ENCODE measurements at places on chromosomes 3 and 15.

DNA sequence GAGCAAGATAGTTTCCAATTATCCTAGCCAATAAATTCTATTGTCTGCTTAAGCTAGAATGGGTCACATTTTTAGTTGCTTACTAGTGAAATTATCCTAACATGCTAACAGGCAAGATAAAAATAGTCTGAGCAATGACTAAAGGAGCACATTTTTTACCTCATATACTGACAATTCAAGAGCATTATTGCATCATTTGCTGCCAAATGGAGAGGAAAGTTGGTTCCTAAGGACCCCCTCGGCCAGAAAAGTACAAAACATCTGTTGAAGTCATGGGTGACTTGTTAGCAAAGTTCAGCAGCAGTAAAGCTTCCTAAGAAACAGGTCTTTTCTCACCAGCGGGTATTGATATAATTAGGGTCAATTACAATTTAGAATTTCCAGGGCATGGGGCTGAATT is 1001.0 kb downstream of the FHIT start:
- DNase-seq: no peak

DNA sequence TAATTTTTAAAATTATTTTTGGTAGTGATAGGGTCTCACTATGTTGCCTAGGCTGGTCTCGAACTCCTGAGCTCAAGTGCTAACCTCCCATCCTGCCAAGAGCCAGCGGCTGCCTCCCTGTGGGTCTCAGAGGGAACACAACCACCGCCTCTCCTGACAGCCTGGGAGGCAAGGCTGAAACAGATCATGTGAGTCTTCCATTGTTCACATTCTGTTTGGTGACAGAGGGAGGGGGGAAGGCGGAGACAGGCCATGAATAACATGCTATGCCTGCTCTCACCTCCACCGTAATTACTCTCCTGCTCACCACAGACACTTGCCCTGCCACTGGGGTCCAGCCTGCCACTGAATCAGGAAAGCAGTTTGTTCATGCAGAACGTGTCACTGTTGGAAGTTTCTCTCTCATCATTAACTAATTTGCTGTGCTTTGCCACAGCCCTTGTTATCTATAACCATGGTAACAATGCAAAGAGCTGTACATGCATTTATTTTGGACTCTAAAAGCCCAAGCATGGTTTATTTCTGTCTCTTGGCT is 78.4 kb upstream of the RASGRF1 start:
- DNase-seq: no peak

DNA sequence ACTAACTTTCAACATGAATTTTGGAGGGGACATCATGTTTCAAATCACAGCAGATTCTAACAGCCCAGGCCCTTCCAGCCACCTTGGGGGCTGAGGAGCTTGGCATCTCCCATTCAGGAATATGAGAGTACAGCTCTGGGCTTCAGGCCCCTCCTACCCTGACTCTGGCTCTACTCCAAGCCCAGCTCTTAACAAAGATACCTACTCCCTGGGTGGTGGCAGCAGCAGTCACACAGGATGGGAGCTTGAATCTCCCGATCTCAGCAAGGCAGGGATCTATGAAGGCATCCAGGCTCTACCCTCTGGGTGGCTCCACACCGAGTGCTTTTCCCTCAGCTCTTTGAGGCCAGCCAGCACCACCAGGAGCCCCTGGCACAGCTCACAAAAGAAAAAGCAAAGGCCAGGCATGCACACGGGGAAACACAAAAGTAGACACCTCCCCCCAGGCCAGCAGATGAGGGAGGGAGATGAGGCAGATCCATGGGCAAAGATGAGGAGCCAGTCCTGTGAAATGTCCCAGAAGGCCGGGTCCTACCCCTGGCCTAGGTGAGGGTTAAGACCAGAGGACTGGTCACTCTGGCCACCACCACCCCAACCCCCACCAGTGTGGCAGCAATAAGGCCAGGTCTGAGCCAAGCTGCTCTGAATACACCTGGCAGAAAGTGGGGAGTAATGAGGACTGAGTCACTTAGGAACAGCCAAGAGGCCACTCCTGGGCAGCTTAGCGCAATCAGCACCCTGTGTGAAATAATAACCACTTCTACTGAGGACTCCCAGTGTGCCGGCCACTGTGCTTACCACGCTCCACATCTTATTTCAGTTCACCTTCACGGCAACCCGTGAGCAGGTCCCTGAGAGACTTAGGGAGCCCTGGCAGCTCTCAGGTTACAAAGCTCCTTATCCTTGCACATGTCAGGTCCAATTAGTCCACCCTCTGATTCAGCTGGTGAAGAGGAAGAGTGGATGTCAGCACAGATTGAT is 24.3 kb downstream of the PLA2G4F start:
- no peak for DNase-seq

GRCh38 chr3:125212091-125212508 is 448 bp downstream of the SLC12A8 start:
- DNase-seq: no peak

- DNase-seq: no peak
These were observed 149.0 kb upstream of the TLE3 start for GRCh38 chr15:70246623-70247220.

GRCh38 chr3:27553886-27554540 is 69.8 kb upstream of the SLC4A7 start:
- DNase-seq: no peak

- no peak for DNase-seq
These were observed 51.9 kb downstream of the SCN5A start for GRCh38 chr3:38597502-38598060.

DNA sequence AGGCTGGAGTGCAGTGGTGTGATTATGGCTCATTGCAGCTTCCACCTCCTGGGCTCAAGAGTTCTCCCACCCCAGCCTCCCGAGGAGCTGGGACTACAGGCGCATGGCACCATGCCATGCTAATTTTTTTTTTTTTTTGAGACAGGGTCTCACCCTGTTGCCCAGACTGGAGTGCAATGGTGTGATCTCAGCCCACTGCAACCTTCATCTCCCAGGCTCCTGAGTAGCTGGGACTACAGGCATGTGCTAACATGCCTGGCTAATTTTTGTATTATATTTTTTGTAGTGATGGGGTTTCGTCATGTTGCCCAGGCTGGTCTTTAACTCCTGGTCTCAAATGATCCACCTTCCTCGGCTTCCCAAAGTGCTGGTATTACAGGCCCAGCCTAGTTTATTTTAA is 4.0 kb downstream of the TEX9 start:
- DNase-seq: no peak

- no peak for DNase-seq
These were observed 17.7 kb downstream of the VPS39 start for GRCh38 chr15:42190370-42190769.

DNA sequence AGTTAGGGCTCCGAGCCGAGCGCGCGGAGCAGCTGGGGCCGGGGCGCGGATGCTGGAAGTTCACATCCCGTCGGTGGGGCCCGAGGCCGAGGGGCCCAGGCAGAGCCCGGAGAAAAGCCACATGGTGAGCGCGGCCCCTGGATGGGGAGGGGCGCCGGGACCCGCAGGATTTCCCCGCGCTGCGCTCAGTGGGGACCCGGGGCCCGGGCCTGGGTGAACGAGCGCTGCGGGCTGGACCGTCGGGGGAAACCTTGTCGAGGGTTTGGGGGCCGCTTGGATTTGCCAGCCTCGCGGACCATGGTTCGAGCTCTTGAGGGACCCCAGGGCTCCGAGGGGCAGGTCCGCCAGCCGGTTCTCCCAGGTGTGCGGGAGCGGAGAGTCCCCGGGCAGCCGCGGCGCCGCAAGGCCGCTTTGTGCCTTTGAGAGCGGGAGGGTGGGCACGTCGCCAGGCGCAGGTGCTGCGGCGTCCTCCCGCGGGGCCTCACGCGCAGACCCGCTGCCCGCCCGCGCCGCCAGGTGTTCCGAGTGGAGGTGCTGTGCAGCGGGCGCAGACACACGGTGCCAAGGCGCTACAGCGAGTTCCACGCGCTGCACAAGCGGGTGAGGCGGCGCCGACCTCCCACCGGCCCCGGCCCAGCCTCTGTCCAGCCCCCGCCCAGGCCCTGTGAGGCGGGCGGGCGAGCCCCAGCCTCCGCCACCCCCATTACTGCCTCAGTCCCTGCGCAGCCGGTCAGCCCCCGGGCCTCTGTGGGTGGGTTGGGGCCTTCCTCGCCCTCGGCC is at the start of gene SNX22:
Gene SNX22 (plus strand): TSS at position 5 of the 780 bp plus-strand sequence. CDS start 45 bp downstream, at position 50.
- DNase-seq: no peak

DNA sequence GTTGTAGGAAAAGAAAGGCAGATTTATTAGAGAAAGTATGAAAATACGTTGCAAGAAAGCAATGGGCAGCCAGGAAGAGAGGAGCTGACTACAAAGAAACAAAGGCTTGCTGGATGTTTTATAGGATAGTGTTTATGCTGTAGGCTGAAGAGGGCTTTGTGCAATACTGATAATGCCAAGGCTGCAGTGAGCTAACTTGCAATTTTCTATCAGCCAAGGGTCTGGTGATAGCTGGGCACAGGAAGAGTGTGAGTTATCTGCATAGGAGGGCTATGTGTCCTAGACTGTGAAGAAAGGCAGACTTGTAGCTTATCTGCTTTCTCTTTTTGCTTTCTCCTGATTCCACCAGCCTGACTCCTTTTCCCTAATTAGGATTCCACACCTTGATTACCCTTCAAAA is 51.3 kb upstream of the OSBPL11 start:
- no peak for DNase-seq

GRCh38 chr3:79473993-79474392 is 293.8 kb downstream of the ROBO1 start:
- DNase-seq: no peak

- no peak for DNase-seq
These were observed 288 bp upstream of the NME9 start for GRCh38 chr3:138329984-138330293.

- DNase-seq: no peak
These were observed 22.5 kb downstream of the DMXL2 start for GRCh38 chr15:51600114-51600513.

DNA sequence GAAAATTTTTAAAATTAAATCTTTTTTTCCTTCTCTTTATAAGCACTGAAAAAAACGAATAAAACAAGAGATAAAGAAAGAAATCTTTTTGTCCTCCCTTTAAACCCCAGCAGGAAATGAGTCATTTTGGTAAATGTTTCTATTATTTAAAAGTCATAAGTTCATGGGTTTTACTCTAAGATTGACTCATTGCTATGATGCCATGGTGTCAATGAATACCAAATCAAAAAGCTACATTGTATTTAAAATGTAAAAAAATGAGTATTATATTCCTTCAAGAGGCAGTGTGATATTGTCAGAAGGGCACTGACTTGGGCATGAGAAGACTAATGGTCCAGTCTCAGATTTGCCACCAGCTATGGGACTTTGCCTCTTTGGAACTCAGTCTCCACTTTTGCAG is 303.4 kb upstream of the DNAJC19 start:
- no peak for DNase-seq

DNA sequence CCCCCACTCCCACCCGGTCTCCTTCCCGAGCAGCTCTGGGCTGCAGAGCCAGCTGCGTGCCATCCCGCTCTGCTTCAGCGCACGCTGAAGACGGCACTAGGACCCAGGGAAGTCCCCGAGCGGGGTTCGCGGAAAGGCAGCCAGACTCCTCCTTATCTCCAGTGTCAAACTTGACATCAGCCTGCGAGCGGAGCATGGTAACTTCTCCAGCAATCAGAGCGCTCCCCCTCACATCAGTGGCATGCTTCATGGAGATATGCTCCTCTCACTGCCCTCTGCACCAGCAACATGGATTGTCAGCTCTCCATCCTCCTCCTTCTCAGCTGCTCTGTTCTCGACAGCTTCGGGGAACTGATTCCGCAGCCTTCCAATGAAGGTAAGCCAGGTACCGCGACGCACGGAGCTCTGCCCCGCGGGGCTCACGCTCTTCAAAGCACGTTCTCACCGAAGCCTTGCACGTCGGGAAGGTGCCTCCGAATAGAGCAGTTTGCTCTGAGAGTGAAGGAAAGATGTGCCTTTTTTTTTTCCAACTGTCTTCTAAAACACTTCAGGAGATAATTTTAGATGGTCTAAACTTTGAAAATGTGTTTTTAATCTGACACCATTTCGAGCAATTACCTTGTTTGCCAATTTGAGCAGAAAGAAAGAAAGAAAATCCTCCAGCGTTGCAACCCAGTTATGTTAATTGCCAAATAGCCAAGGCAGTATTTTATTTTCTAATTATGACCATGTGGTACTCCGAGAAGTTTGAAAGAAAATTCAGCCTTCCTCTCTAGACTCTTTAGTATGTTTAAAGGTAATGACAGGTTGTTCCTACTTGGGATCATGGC is at the start of gene EPHA3:
Gene EPHA3 (plus strand): TSS at position 161 of the 830 bp plus-strand sequence. CDS start 128 bp downstream, at position 289.
- DNase-seq: peak; percentile 36

DNA sequence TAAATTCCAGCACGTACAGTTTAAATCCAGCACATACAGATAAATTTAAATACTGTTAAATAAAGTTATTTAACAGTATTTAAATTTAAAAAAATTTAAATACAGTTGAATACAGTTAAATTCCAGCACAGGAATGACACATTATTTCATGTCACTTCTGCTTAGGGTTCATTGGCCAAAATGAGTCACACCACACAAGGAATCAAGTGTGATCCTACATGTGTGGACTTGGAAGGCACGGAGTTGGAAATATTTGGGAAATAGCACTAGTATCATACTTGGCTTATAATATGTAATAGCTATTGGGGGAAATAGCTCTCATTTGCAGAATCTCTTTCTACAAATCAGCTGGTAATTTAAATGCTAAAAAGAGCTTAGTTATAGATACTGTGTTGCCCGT is 10.6 kb downstream of the RAB7A start:
- DNase-seq: no peak

All from stimulated activated CD4-positive, alpha-beta T cell treated with anti-CD3 and anti-CD28 coated beads, TNF-alpha, amount 100 ng/mL, for 48 hours (primary cell).